ENCODE measurements at places on chromosomes 12 and 14.

DNA sequence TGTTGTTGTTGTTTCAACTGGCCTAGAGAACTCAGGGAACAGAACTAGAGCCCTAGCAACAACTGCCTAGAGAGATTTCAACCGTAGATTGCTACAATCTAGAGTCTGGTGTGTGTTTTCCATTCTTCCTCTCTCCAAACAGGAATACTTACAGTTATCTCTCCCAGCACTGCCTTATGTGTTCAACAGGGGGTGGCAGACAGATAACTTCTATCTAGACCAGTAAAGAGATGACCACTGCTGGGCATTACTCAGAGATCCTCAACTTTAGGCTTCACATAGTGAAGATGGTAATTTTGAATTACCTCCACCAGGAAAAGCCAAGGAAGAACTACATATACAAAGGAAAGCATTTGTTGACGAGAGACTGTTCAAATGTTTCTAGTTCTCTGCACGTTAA, 4.8 kb downstream of the TXNDC16 start:
- no peak for DNase-seq

GRCh38 chr14:75156111-75156510, 20.3 kb downstream of the TMED10 start:
- DNase-seq: no peak

- DNase-seq: no peak
These were observed 6.8 kb upstream of the TESPA1 start for GRCh38 chr12:54991161-54991990.

GRCh38 chr14:66072190-66073084, 413.7 kb upstream of the CCDC196 start:
- no peak for DNase-seq

DNA sequence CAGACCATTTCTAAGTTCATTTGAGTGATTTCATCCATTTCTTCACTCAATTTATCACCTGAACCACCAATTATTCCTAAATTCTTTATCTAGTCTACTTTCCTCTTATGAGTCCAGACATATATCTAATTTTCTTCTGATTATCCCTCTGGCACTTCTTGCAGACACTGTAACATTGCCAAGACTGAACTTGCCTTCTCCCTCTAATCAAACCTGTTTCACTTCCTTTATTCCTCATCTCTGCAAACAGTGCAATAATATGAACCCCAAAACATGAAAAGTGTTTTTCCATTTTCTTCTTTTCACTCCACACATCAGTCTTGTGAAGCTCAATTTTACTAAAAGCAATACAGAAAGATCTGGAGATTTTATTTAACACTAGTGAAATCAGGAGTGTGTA, 37.8 kb upstream of the PTPRQ start:
- no peak for DNase-seq

DNA sequence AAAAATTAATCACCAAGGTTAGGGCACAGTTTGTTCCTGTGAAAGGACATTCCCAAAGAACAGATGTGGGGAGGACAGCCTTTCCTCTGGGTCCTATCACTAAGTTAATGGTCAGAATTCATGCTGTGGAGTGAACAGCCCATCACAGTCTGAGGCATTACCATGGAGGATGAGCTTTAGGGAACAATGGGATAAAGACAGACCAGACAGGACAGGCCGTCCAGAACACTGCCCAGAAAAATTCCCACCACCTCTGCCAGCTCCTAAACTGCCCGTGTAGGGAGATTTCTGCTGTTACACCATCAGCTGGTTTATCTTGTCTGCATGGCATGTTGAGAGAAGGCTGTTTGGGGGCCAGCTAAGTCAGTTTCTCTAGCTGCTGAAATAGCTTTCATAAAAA, 49.6 kb upstream of the IFNG-AS1 start:
- DNase-seq: no peak

GRCh38 chr12:52024845-52025230, 18.1 kb downstream of the TAMALIN start:
- no peak for DNase-seq

DNA sequence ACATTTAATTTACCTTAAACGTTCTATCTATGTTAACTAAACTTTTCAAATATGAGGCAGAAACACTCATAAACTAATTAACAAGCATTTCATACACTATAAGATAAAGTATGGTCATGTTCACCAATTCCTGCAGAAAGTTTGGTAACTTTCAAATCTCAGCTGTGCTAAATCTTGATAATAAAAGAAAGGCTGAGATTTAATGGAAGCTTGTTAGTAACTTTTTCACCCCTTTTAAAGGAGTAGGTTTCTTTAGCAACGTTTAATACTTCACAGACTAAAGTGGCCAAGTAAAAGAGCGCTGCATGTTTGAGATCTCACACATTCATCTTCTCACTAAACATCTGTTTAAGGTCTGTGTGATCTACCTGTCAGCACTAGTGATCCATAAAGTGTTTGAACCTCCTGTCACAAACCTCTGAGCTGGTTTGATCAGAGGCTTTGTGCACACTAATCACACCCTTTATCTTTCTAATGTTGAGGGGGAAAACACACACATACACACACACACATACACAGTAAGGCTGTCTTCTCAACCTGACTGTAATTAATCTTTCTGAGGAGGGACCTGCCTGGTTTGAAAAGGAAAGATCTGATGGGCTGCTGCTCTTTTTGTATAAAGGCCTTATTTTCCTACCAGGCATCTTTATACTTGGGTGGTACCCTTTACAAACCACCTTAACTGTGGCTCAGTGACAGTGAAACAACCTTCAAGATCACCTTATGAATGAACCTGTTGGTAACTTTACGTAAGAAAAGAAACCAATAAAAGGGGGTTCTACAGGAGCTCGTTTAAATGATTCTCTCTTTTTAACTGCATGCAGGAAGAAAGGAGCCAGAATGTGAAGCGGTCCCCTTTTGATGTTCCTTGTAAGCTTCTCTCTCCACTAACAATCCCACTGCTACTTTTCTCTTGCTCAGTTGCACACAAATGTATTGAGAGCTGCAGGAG, 244.2 kb downstream of the SOX5 start:
- DNase-seq: peak; percentile 9

GRCh38 chr14:64865109-64865508, 14.6 kb downstream of the SPTB start:
- DNase-seq: no peak

DNA sequence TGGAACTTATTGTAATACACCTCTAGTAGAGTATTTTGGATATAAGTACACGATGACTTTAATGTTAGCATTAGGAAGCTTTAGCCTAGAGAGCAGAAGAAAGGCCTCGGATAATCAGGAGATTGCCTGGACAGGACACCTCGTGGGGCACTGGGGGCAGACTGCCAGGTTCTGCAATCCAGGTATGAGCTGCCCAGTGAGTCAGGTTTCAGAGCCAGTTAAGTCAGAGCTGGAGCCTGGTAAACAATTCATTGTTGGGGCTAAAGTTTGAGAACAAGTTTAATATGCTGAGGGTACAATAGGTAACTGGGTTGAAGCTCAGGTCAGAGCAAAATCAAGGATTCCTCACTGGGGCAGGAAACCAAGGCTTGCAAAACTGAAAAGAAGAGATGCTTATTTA, 107.4 kb downstream of the RERGL start:
- DNase-seq: no peak

- DNase-seq: no peak
These were observed 27.3 kb upstream of the TBC1D30 start for GRCh38 chr12:64797156-64797555.

GRCh38 chr12:116282371-116283286, 5.1 kb upstream of the MED13L start:
- DNase-seq: no peak

- DNase-seq: no peak
These were observed 149.8 kb downstream of the DACT1 start for GRCh38 chr14:58787592-58787991.

GRCh38 chr12:125683748-125684381, 618.6 kb downstream of the AACS start:
- DNase-seq: no peak

- DNase-seq: peak; percentile 83
These were observed 47.9 kb upstream of the MEG3 start for GRCh38 chr14:100777818-100778525.

GRCh38 chr14:99468081-99468480, 12.6 kb downstream of the SETD3 start:
- DNase-seq: no peak

- no peak for DNase-seq
These were observed 381.0 kb downstream of the SNAPC1 start for GRCh38 chr14:62143245-62143644.

GRCh38 chr14:101151226-101151926, 247.9 kb upstream of the RTL1 start:
- DNase-seq: no peak

DNA sequence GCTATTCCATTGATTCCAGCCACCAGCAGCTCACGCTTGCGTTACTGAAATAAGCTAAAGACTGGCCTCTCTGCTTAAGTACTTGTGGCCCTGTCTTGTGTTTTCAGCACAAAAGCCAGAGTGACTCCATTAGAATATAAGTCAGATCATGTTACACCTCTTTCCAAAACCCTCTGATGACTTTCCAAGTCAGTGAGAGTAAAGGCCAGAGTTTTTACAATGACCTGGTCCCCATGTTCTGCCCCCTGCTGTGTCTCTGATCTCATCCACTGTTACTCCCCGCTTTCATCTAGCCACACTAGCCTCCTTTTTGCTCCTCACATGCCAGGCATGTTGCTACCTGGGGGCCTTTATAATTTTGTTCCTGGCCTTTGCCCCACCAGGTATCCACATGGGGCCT, 6.9 kb upstream of the CKAP4 start:
- DNase-seq: no peak

- no peak for DNase-seq
These were observed 50.5 kb downstream of the CFAP251 start for GRCh38 chr12:121968876-121969275.

GRCh38 chr12:59811991-59812390, 216.2 kb downstream of the SLC16A7 start:
- DNase-seq: no peak

Measured in NCI-H524 treated with DMSO at 0.1 percent for 48 hours (cell line).